ENCODE measurements at places on chromosomes 12 and 14.

- no peak for DNase-seq
Measured at GRCh38 chr12:22206111-22206728, 128.3 kb downstream of the ST8SIA1 start.

- peak; percentile 47 for DNase-seq
Measured at GRCh38 chr12:124463341-124463921, 104.0 kb downstream of the NCOR2 start.

DNA sequence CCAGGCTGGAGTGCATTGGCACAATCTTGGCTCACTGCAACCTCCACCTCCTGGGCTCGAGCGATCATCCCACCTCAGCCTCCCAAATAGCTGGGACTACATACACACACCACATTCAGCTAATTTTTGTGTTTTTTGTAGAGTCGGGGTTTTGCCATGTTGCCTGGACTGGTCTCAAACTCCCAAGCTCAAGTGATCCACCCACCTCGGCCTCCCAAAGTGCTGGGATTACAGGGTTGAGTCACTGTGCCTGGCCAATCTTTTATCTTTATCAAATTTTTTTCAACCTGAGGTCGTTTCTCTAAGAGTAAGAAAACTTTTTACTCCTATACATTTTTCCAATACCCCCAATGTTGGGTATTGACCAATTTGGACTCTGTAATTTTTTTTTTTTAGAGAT, 40.0 kb upstream of the NAP1L1 start:
- DNase-seq: no peak

- no peak for DNase-seq
Measured at GRCh38 chr14:54220704-54221431, 175.9 kb upstream of the CDKN3 start.

GRCh38 chr12:4280351-4281163, 7.0 kb downstream of the CCND2 start:
- DNase-seq: no peak

DNA sequence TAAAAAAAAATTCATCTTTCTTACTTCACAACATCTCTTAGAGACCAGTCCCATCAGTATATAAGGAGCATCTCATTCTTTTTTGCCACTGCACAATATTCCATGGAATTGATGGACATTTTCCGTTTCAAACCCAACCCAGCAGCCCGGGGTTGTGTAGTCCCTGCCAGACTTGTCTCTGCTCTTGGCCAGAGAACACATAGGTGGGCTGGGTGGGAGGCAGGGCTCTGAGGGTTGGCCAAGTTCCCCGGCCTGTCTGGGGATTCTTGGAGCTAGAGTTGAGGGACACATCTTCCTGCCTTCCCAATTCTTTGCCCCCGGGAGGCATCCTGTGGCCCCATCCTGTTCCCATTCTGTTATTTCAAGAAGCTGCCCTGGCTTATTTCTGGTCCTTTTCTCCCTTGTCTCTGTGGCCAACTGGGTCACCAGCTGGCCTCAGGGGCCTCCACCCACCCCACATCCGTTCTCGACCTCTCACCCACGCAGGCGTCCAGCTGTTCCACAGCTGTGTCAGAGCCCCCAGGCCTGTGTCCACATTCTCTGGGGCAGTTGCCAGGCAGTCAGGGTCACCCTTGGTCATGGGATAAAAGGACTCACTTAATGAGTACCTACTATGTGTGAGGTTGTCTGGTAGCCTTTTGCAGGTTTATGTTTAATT, 52.0 kb upstream of the CCDC63 start:
- no peak for DNase-seq

- DNase-seq: no peak
Measured at GRCh38 chr12:42958291-42958674, 368.7 kb upstream of the PRICKLE1 start.

DNA sequence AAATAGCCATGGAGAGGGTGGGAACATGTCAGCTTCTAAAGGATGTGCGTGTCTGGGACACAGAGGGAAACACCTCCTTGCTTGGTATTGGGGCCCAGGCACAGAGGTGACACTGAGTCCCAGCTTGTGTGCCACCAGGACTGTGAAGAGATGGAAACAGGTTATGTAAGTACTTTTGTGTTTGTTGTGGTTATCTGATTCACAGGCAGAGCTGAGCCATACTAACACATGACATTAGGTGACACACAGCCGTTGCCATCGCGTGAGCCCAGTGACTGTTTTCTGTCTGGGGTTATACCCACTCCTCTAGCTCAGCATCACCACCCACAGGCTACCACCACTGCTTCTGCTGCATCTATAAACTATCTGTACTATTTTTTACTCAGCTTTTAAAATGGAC, 12.1 kb upstream of the FLVCR2 start:
- no peak for DNase-seq

- no peak for DNase-seq
Measured at GRCh38 chr12:10747730-10748129, 24.6 kb upstream of the YBX3 start.

GRCh38 chr12:15037091-15037687, 64.3 kb downstream of the PDE6H start:
- DNase-seq: no peak

DNA sequence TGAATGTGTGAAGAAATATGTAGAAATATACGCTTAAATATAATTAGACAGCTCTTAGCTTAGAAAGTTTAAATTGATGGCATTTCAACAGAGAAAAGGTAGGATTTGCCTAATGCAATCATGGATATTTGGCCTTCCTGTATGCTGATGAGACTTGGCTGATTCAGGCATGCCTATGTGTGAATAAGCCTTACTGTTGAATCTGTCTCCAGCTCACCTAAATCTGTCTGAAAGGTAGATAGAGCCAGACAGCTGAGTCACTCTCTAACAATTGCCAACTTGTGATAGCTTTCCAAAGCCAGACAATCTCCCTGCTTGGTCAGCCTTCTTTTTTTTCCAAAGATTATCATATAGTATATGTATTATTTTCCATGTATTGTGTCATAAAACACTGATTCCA, 92.8 kb upstream of the FLRT2 start:
- no peak for DNase-seq

DNA sequence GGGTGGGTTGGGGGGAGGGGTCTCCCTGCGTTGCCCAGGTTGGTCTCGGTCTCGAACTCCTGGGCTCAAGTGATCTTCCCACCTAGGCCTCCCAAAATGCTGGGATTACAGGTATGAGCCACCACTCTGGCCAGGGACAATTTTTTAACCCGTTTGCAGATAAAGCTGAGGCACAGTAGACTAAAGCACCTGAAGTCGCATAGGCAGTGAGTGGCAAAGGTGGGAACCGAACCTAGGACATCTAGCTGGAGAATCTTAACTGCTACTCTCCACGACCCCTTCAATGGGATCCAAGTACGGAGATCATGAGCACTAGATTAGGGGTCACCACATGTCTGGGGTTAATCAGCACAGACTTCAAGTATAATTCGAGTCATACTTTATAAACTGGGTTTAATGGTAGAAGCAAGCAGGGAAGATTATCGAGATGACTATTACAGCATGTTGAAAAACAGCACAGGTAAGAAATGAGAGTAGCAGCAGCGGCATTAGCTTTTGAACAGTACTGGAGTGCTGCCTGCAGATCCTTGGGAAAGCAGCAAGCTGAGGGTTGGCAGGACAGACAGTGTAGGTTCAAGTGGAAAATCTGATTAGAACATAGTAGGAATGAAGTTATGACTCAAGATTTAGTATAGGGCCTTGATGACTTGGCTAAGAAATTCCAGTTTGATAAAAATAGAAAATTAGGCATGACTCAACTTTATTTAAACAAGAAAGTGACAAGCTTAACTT, 23.9 kb downstream of the NID2 start:
- no peak for DNase-seq

- DNase-seq: no peak
Measured at GRCh38 chr14:70333728-70334127, 25.8 kb downstream of the COX16 start.

- DNase-seq: no peak
Measured at GRCh38 chr12:75825686-75826085, 205.9 kb downstream of the PHLDA1 start.

DNA sequence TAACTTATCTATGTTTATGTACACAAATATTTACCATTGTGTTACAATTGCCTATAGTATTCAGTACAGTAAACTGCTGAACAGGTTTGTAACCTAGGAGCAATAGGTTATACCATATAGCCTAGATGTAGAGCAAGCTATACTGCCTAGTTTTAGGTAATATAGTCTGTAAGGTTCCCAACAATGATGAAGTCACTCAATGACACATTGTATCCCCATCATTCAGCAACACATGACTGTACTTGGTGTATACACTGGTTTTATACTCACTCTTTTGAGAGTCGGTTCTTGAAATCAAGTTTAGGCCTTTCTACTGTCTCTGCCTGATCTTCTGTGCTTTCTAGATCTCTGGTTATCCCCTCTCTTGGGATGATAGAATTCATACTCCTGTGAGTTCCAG, 5.5 kb downstream of the RNASE1 start:
- no peak for DNase-seq

GRCh38 chr14:52918486-52918885, 32.4 kb downstream of the FERMT2 start:
- peak; percentile 30 for DNase-seq

DNA sequence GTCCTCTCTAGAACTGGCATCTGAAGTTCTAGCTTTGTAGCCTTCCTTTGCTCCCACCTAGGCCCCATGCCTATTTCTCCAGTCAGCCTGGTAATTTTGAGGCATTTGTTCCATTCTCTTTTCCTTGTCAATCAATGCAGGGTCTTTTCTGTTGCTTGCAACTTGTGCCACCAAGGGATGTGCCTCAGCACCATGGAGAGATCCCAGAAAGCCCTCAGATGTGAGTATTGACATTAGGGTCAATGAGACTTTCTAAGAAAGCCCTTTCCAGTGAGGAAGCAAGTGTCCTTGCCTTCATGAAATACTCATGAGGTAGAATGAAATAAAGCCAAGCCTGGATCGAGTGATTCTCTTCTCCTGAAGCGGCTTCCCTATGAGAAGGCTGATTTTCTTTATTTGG, 213.9 kb downstream of the SLC15A4 start:
- no peak for DNase-seq

DNA sequence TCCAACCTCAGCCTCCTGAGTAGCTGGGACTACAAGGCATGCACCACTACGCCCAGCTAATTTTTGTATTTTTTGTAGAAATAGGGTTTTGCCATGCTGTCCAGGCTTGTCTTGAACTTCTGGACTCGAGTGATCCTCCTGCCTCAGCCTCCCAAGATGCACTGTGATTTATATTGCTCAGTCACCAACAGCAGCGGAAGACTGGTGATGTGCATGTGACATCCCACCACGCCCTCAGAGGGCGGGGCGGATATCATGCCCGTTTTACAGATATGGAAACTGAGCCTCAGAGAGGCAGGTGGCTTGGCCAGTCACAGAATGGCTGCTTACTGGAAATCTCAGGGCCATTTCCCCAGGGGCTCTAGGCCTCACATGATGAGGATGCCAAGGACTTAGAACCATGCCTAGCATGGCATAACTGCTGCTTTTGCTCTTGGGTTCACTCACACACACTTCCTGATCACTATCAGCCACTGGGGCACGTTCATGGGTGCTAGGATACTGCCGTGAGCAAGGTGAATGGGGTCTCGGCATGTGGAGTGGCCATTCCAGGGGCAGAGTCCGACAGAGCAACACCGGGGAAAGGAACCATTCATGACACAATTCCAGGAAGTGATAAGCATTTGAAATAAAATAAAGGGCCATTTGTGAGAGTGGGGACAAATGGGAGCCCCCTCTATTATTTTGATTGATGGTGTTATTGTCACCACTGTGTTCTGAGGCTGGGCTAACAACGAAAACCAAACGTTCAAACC, 31.9 kb downstream of the RBM19 start:
- DNase-seq: no peak

GRCh38 chr12:21336656-21337055, 1.9 kb upstream of the SLCO1A2 start:
- DNase-seq: no peak

- no peak for DNase-seq
Measured at GRCh38 chr14:65261425-65261920, 151.1 kb upstream of the FUT8 start.

GRCh38 chr12:105335856-105336255, 5.4 kb downstream of the C12orf75 start:
- no peak for DNase-seq

GRCh38 chr12:113858841-113859386, 107.2 kb downstream of the RBM19 start:
- no peak for DNase-seq

DNA sequence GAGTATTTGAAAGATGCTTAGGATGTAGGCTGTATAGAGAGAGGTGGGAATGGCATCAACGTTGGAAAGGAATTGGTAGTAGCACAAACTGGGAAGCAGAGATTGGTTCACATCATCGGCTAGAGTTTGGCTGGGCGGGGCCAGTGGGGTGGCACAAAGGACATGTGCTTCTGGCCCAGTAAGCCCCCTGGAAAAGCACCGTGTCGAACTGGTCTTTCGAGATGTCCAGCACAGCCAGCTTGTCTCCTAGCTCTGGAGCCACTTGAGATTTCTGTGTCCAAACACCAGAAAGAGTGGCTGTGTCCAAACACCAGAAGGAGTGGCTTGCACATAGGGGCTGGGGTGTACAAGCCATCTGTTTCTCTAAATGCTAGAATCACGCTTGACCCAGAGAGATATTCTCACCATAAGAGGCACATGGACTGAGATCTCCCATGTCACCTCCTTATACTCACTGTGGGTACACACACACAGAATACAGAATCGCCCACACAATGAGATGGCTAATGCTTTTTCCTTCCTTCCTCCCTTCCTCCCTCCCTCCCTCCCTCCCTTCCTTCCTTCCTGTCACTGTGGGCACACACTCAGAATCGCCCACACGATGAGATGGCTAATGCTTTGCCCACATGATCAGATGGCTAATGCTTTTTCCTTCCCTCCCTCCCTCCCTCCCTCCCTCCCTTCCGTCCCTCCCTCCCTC, 41.8 kb upstream of the KCNK13 start:
- DNase-seq: no peak

DNA sequence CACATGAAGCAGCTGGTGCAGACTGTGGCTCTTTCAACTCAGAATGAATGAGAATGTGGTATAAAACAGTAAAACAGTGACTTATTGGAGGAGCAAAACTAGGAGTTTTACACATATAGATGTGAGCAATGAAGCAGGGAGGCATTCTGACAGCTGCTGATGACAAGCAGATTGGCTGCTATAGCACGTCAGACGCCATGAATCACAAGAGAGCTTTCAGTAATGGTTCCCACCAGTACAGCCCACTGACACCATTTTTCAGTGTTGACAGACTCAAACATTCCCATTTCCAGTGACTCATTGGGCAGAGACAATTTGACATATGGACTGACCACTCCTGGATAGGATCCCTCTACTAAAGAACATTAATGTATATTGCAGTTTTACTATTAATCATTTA, 24.6 kb upstream of the FSCB start:
- DNase-seq: no peak

GRCh38 chr12:94640134-94640928, 10.0 kb downstream of the TMCC3 start:
- DNase-seq: no peak

Measured in cerebellum (tissue), 4 donors.